ENCODE measurements at places on chromosomes 7 and 10.

GRCh38 chr10:86950349-86950748 lies 7.1 kb downstream of the MMRN2 start:
- no peak for DNase-seq

DNA sequence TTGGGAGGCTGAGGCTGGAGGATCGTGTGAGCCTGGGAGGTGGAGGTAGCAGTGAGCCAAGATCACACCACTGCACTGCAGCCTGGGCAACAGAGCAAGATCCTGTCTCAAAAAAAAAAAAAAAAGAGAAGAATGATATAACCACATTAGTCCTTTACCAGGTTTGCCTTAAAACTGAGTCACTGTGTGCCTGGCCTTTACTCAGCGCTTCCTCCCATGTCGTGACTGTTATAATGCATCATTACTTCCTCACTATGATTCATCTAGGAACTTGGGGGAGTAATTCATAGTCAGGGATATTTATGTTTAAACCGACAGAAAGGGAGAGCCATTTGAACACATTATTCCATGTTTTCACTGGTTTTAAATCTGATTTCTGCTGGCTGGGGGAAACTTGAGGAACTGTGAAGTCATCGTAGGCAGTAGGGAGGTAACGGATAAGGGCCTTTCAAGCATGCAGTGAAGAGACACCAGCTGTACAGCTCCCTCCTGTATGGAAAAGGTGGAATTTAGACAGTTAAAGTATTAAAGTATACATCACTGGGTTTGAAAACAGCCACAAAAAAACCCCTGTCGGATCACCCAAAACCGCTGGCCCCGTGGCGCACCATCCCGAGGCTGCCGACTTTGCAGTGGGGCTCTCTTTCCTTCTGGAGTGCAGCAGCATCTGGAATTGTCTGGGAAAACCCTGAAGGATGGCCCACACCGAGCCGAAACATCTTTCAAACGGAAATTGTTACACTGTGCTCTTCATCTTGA lies 119.8 kb downstream of the NKX6-2 start:
- no peak for DNase-seq

GRCh38 chr10:80664071-80664680 lies 126.5 kb downstream of the SH2D4B start:
- DNase-seq: peak; percentile 73

- DNase-seq: no peak
Observed at GRCh38 chr7:139853506-139854123, 24.6 kb downstream of the TBXAS1 start.

- DNase-seq: no peak
Observed at GRCh38 chr10:123323884-123324283, 169.7 kb downstream of the BUB3 start.

GRCh38 chr7:127751490-127752448 lies 99.8 kb downstream of the SND1 start:
- DNase-seq: no peak

DNA sequence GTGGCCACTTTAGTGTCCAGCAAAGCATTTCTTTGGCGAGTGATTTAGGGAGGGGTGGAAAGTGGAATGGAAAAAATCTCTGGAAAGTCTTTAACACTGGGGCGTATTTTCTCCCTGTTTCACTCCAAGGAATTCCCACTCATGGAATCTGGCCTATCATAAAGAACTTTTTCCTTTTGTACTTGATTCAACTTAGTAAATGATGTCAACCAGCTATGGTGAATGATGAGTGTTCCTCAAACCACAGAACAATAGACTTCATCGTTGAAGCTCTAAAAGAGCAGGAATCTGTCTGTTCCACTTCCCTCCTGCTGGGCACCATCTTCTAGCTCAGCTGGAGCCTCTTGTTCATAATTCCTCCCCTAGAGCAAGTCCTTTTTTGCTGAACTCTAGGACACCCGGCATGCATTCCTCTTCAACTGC lies 66.5 kb downstream of the EPDR1 start:
- DNase-seq: no peak

DNA sequence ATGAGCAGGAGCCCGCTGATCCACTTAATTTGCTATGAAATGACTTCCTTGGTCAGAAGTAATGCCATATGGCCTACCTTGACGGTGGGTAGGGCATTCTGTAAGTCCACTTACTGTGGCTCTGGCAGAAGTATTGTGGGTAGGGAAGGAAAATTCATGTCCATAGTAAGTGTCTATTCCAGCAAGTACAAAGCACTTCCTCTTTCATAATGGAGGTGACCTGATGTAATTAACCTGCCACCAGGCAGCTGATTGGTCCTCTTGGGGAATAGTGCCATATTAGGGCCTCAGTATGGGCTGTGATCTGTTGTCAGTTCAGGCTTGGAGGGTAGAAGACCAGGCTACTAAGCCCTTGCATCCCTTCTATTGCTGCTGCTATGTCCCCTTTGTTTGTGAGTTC lies 103.9 kb downstream of the SLC37A3 start:
- no peak for DNase-seq

- no peak for DNase-seq
Observed at GRCh38 chr10:110812583-110812982, 59.1 kb upstream of the PDCD4 start.

DNA sequence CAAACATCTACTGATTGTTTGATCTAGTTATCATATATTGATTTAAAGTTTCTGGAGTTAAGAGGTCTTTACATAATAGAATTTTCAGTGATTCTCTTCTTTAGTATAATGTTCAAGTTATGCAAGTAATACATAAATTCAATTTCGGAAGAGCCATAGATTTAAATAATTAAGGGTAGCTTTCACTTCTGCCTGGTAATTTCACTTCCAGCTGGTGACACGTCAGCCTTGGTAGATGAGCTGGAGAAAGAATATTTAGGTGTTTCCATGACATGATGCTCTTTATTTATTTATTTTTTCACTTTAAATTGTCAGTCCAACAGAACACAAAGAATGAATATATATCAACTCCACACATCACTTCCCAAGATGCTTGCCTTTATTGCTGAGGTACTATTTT lies 5.2 kb upstream of the OTUD1 start:
- DNase-seq: no peak

GRCh38 chr10:48458662-48459048 lies 146.2 kb downstream of the ARHGAP22 start:
- DNase-seq: no peak

DNA sequence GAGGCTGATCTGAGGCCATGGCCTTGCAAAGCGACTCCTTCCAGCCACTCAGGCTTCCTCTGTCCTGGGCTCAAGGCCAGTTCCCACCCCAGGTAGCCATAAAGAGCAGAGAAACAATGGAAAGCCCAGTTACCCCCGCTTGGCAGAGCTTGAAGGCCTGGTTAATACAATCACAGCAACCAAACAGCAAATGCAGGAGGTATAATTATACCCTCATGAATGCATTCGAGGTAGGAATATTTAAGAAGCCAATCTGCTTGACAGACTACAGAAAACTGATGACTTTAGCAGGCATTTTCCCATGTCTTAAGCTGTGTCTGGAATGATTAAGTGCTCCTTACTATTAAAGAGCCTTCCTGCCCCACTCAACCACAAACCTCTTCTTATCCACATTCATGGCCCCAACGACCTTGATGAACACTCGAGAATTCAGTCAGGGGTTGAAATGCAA lies 114.1 kb upstream of the MACROH2A2 start:
- no peak for DNase-seq

- no peak for DNase-seq
Observed at GRCh38 chr10:77618117-77618516, 19.5 kb downstream of the KCNMA1 start.

- DNase-seq: no peak
Observed at GRCh38 chr7:80654887-80655340, 16.5 kb downstream of the CD36 start.

DNA sequence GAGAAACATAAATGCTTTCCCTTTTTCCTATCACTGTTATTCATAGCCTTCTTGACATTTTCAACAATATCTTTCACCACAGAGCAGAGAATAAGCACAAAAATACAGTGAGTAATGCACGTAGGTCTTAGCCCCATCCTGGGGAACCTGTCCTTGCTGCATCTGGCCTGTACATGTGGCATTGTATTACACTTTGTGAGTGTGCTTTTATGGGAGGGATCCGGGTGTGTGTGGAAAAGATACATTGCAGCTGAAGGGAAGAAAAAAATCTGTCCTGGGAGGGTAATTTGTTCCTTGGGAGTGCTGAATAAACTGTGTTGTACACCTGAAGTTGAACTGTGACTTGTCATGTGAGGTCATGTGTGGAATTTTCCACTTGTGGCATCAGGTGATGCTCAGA lies 422.7 kb upstream of the LRGUK start:
- no peak for DNase-seq

DNA sequence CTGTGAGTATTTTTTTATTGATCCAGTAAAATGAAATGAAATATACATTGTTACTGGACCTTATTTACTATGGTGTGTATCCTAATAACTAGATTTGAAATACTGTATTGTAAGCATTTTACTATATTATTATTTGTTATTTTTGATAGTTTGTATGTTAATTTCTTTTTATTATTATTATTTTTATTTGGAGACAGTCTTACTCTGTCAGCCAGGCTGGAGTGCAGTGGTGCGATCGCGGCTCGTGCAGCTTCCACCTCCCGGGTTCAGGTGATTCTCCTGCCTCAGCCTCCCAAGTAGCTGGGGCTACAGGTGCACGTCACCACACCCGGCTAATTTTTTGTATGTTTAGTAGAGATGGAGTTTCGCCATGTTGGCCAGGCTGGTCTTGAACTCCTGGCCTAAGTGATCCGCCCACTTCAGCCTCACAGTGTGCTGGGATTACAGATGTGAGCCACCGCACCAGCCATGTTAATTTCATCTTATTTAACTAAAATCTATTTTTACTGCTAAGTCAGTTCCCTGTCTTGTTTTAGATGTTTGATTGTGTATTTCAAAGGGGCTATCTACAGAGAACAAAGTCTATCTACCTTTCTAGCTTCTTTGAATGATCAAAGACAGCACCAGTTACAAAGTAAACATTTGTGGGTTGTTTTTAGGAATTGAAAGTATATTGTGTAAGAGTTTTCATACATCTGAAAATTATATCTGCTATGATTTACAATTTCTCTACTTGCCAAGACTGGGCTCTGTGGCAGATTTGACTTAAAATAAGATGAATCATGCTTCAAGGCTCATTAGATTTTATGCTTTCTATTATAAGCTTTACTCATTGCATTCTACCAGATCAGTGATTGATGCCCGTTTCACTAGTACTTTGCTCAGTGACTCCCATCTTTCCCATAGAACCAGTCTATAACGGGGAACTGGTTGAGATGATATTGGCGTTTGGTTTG lies 41.6 kb downstream of the CDC123 start:
- DNase-seq: no peak

DNA sequence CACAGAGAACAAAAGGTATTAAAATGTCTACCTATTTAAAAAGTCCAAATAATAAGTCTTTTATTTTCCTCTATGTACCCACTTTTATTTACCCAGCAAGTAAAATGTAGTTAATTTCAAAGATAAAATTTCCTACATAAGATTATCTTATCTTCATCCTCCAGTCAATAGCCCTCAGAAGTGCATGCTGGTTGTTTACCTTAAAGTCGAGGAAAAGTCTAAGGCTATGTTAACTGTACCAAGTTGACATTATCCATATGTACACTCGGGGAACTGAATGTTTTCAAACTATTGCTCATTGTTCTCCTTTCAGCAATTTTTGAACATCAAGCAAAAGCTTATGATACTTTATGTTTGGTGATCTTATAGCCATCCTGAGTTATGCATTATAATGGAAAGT lies 24.1 kb upstream of the LIPF start:
- DNase-seq: no peak

- no peak for DNase-seq
Observed at GRCh38 chr10:69890065-69890847, 88.5 kb downstream of the COL13A1 start.

DNA sequence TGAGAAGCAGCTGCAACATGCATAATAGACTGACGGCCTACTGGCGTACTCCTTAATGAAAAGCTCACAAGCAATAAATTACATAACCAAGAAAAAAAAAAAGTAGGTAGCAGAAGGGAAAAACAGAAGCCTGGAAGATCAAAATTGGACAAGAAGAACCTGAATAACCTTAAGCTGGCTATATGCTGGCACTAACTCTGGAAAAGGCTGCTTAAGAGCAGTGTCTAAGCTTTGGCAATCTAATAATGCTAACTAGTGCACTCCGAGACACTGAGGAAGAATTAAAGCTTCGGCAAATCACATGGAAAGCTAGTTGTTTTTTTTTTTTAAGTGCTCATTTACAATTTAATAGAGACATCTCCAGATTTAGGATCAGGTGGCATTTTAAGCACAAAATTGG lies 441.9 kb downstream of the PARD3 start:
- DNase-seq: no peak

DNA sequence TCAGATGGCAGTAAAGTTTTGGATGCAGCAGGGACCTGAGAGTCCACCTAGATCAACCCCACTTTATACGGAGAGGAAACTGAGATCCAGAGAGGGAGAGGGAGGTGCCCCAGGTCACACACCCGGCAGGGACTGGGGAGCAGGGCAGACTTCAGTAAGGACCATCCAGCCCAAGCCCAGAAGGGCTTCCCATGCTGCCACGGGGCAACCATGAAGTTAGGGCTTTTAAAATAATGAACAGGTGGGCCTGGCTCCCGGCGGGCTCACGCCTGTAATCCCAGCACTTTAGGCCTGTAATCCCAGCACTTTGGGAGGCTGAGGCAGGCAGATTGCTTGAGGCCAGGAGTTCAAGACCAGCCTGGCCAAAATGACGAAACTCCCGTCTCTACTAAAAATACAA lies 98.5 kb downstream of the HIP1 start:
- DNase-seq: no peak

DNA sequence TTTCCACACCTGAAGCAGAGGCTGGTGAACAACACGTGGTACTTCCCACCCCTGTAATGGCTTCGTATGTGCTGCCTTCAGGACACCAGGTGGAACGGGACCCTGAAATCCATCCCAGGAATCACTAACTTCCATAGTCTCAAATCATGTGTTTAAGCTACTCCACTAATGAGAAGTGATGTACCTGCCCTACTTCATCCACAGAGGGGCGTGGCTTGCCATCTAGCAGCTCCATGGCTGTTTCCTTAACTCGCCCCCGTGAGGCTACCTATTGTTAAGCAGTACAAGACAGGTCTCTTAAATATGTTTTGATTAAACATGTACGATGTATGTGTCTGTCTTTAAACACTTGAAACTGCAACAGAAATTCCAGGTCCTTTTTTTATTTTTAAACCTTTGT lies 31.8 kb downstream of the ARL3 start:
- no peak for DNase-seq

DNA sequence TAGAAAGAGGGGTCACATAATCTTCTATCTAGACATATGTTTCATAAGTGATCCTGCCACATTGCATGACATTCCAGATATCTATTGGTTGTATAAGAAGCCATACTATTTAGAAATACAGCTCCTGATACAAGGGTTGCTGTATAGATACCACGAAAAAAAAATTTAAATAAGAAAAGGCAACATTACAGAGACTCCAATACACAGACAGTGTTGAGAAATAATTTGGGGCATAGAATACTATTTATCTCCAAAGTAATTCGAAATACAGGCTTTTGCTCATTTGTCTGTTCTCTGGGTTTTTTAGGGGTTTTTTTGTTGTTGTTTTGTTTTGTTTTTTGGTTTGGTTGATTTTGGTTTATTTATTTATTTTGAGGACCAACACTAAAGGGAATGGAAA lies 2.6 kb downstream of the IFIT2 start:
- DNase-seq: no peak

All from NCI-H526 (cell line).